NCI-H526 treated with DMSO at 0.1 percent for 48 hours (cell line): ENCODE measurements at places on chromosomes 5 and 9.

DNA sequence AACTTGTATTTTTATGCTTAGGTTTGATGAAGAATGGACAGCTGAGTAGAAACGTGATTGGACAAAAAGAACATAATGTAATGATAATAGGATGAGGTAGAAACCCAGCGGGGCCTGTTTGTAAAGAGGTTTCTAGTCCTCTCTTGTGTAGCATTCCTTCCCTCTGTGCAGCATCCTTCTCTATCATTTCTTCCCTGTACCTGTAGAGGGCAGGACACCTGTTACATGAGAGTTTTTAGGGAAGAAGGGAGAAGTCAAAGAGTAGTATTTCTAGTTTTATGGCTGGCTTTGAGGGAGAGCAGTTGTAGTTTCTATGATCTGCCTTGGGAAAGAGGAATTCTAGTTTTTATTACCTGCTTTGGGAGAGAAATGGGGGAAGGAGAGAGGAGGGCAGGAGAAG, 162.1 kb upstream of the FST start:
- no peak for DNase-seq

- no peak for DNase-seq
These were observed 27.6 kb upstream of the TCF7 start for GRCh38 chr5:134086943-134087305.

- no peak for DNase-seq
These were observed 129.0 kb downstream of the PIK3R1 start for GRCh38 chr5:68344447-68345111.

DNA sequence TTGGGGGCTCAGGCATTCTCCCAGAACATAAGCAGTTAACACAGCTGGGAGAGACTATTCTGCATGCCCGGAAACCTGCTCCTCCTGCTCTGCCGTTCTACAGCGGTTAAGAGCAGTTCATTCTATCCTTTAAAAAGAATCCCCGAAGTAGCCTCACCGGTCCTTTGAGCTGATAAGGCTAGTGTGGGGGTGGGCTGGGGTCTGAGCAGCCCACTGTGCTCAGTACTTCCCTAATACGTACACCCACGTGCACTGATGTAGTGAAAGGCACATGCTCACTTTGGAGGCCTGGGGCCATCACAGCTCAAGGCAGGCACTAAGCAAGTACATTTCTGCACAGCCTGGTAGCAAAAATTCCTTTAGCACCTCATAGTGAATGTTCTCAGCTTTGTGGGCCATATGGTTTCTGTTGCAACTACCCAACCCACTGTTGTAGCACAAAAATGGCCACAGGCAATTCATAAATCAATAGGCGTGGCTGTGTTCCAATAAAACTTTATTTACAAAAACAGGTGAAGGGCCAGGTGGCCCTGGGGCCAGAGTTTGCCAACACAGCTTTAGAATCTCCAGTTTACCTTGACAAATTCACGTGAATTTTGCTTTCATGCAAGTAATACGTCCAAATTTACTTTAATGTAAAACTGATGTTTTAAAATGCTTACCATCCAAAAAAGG, 136.4 kb downstream of the ZNF354C start:
- DNase-seq: no peak

DNA sequence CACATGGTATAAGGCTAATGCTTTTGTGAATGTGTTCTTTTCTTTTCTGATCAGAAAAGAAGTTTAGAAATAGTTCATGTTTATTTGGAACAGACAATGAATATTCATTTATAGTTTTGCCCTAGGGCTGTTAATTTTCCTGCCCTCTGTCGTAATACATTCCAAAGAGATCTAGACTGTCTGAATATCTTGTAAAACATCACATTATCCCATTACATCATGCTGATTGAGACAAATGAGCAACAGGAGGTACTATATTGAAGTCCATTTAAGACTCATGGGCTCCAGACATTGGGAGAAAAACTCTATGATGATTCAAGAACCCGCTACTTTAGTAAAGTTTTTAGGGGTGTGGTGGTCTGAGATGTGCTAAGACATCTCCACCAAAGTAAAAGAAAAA, 121.2 kb upstream of the MAP1B start:
- no peak for DNase-seq

DNA sequence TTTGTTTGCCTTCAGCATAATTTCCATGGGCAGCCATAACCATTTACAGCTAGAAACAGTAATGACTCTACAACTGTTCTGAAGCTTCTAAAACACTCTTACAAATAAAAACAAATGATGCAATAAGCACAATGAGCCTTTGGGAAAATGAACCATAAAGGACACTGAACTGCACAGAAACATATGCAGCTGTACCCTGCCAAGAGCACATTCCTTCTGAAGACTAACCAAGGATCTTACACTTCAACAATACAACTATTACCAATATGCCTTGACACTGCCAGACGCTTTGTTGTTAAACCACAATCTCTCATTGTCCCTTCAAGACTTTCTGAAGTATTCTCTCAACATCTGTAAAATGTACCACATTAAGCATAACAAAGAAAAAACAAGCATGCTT, 104.2 kb upstream of the HMHB1 start:
- no peak for DNase-seq

GRCh38 chr5:57185313-57185712, 11.5 kb downstream of the GPBP1 start:
- DNase-seq: no peak

DNA sequence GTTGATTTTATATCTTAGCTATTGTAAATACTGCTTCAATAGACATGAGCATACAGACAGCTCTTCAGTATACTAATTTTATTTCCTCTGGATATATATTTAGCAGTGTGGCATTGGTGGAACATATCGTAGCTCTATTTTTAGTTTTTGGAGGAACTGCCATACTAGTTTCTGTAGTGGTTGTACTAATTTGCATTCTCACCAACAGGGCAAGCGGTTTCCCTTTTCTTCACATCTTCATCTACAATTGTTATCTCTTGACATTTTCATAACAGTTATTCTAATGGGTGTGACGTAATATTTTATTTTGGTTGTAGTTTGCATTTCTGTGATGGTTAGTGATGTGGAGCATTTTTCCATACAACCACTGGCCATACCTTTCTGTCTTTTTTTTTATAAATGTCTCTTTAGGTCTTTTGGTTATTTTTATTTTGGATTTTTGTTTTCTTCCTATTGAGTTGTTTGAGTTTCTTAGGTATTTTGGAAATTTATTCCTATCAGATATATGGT, 32.5 kb downstream of the TAF11L14 start:
- peak; percentile 26 for DNase-seq

- DNase-seq: no peak
These were observed 558.7 kb downstream of the ACTL7B start for GRCh38 chr9:108297073-108297472.

DNA sequence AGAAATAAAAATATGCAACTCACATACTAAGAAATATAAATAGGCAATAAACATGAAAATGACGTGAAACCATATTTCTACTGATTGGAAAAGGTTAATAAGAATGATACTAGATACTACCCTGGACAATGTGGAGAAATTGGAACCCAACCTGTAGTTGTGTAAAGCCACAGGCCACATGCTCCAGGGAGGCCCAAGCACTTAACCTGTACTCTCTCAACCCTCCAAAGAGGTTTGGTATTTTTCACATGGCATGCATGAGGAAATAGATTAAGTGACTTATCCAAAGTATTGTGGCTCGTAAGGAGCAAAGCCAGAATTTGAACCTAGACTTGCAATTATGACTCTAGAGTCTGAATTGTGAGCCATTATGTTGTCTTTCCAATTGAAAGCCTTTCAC, 13.4 kb downstream of the LIFR start:
- DNase-seq: no peak
